Cardiac fibroblast (primary cell): ENCODE measurements at places on chromosomes 12 and 14.
A peak's percentile ranks its signal among the peaks of the same experiment; 100 is the strongest.

DNA sequence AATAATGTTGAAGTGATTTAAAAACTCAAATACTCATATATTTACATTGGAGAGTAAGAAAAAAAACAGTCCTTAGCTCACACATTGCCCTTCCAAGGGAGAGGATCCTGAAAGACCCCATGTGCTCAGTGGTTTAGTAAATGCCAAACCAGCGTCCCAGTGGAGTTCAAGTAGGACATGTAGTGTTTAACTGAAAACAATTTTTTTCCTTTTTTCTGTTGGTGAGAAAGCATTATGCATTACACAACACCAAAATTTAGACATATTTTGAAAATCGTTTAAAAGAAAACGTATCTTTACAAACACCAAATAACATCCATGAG lies 33.6 kb downstream of the UBR7 start:
- DNase-seq = peak; percentile 65

DNA sequence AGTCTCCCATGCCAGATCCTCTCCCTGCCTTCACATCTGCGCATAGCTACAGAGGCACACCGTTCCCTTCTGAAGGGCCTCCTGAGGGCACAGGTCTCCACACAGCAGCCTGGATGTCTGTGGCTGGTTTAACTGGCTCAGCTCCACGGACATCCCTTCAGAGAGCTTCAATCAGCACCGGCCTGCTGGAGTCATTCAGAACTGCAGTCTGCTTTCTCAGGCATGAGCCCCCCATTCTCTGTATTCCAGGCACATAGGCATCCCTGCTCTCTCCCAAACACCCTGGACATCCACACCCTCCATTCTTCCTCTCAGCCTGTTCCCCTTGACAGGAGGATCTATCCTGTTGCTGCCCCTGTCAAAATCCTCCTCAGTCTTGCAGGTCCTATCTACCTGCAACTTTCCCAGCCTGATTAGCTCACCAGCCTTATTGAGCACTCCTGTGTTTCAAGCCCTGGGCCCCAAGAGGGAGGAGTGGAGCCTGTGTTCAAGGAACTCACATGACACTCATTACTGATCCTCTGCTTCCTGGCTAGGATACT lies 2.9 kb upstream of the DHRS2 start:
- DNase-seq = no peak

GRCh38 chr14:71141701-71142374 lies 234.6 kb downstream of the PCNX1 start:
- peak; percentile 83 for DNase-seq

DNA sequence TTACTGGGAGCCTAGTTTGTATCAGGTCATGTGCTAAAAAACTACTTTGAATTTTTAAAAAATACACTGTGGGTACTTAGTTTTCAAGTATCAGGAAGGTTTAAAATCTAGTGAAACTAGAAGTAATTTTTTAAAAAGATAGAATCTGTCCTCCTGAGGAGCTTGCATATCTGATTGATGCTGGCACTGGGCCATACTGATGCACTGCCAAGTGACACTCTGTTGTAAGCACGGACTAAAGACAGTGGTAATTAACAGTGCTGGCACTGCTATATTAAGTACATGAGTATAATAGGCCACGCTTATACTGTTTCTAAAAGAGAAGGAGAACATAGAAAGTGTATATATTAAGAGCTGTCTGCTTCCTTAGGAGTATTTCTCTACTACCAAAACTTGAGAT lies 10.0 kb upstream of the TBC1D30 start:
- no peak for DNase-seq

GRCh38 chr14:34060651-34060999 lies 109.8 kb upstream of the EGLN3 start:
- DNase-seq = no peak

GRCh38 chr14:52342849-52343596 lies 28.9 kb downstream of the PTGER2 start:
- DNase-seq = peak; percentile 54

DNA sequence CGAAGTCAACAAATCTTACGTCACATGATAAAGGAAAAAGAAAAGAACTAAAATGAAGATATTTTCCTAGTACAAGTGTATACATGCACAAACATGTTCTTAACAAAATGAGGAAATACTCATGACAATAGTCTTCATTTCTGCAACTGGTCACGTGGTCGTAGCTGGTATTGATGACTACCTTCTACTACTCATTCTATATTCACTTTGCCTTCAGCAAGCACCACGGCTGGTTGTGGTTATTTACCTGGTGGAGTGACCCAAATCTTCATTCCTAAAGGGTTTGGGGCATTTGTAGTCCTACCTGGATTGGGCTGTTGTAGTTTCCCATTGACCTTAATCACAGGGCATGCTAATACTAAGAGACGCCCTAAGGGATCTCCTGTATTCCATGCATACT lies 51.2 kb downstream of the FIGNL2 start:
- DNase-seq = no peak

- DNase-seq = no peak
Observed at GRCh38 chr14:58861586-58861985, 223.8 kb downstream of the DACT1 start.

GRCh38 chr14:93431036-93431670 lies 414 bp downstream of the UNC79 start:
- DNase-seq = peak; percentile 22

DNA sequence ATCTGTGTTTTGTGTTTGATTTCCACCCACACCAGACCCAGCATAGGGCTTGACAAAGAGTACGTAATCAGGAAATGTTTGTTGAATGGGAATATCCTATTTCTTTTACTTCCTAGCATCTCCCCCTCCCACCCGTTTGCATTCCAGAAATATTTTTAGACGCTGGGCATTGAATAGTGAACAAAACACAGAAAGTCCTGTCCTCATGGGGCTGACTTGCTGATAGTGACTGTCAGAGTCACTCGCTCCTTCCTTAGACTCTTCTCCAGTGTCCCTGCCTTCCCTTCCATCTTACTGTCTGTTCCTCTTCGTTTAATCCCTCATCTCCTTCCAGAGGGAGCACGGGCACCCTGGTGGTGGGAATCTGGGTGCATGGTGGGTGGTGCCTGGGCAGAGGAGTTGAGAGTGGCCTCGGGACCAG lies 53.6 kb downstream of the SLC25A47 start:
- peak; percentile 46 for DNase-seq

- DNase-seq = no peak
Observed at GRCh38 chr14:20294636-20295035, 11.1 kb downstream of the TTC5 start.

DNA sequence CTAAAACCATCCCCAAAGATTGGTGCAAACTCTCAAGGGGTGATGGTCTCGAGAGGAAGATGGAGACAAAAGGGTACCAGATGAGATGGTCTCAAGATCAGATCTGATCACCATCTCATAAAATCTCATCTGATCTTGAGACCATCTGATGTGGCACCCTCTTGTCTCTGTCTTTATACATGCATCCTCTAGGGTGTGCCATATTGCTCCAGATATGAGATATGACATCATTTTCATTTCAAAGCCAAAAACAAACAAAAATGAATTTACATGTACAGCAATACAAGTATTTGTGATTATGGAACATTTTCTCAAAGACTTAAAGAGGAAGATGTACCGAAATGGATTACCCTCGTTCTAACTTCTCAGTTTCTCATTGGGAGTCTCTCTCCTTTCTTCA lies 787.2 kb downstream of the GALC start:
- DNase-seq = no peak

GRCh38 chr14:53399057-53399456 lies 245.9 kb upstream of the DDHD1 start:
- peak; percentile 78 for DNase-seq

GRCh38 chr12:108668542-108668941 lies 34.8 kb upstream of the SELPLG start:
- DNase-seq = peak; percentile 64

DNA sequence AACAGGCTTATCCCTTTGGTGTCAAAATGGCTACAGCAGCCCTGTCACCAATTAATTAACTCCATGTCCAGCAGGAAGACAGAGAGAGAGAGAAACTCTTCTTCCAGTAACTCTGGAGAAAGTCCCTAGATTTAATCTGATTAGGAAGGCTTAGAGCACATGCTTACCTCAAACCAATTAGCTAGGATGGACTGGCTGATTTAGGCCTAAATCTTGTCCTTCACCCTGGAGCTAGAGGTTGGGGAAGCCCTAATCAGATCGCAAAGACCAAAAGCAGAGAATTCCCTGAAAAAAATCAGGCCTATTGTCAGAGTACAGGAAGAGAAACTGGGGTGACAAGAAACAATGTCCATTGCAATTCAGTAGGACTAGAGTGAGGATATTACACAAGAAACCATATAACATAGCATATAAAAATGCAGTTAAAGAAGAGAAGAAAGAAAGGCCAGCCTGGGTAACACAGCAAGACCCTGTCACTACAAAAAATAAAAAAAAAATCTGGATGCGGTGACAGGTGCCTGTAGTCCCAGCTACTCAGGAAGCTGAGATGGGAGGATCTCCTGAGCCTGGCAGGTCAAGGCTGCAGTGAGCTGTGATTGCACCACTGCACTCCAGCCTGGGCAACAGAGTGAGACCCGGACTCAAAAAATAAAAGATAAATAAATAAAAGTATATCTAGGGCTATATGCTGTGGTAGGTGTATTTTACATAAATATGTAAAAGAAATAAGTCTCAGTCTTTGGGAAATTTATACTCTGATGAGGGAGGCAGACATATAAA lies 34.9 kb upstream of the TUBA1A start:
- DNase-seq = no peak
